ENCODE measurements at places on chromosomes 13 and 19.

GRCh38 chr13:91146601-91147000, 200.9 kb upstream of the MIR17HG start:
- no peak for DNase-seq

DNA sequence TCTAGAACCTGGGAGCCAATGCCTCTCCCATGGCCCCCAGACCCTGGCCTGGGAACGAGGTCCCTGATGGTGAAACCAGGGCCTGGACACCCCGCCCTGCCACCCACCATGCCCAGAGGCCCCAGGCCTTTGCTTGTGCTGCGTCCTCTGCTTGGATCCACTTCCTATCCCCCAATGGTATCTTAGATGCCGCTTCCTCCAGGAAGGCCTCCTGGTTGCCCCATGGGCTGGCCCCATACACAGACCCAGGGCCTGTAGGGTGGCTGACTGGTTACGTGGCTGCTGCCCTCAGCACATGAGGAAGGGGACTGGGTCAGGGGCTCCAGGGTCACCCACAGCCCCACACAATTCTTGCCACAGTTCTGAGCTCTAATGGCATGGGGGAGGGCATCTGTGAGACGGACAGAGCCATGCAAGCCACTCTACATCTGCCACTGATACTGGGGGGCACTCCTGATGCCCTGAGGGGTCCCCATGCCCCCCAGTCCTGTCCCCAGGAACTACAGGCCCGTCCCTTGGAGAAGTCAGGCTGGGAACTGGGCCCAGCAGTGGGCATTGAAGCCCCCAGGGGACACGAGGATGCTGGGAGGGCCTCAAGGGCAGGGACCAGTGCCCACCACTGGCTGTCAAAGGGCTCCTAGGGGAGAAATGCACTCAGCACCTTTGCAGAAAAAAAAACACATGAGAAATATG, 5.0 kb downstream of the RPL36 start:
- no peak for DNase-seq

- peak; percentile 56 for DNase-seq
These were observed 209.2 kb downstream of the TSHZ3 start for GRCh38 chr19:31139871-31140505.

DNA sequence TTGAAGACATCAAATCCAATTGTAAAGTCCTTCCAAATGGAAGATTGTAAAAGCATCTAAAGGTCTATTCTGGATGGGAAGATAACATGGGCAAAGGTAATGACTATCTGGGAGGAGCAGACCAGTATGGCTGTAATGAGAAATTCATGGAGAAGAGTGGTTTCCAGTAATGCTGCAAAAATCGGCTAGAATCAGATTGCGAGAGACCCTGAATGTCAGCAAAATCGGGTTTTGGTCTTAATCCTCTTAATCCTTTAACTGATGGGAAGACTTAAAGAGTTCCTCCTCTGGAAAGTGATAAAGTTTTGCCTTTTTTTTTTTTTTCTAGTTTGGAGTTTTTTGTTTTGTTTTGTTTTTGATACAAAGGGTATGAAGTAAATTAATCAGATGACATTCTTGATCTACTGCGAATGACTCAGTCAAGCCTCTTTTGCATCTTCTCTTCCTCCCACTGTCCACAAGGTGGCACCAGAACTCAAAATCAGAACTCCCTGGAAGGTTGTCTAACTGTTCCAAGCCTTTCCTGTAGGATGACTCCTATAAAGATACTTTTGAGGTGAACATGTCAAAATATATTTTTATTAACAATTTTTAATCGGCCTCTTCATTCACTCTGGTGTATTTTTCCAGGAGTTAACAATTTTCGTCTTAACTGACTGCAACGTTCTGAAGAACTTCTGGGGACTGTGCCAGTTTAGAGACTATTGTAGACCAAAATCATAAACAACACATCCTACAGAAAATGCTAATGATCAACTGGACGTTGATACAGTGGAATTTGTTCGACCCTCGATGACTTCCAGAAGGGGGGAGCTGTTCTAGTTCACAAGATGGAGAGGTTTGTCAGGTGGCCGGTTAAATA, 213.3 kb upstream of the MIR17HG start:
- peak; percentile 8 for DNase-seq

DNA sequence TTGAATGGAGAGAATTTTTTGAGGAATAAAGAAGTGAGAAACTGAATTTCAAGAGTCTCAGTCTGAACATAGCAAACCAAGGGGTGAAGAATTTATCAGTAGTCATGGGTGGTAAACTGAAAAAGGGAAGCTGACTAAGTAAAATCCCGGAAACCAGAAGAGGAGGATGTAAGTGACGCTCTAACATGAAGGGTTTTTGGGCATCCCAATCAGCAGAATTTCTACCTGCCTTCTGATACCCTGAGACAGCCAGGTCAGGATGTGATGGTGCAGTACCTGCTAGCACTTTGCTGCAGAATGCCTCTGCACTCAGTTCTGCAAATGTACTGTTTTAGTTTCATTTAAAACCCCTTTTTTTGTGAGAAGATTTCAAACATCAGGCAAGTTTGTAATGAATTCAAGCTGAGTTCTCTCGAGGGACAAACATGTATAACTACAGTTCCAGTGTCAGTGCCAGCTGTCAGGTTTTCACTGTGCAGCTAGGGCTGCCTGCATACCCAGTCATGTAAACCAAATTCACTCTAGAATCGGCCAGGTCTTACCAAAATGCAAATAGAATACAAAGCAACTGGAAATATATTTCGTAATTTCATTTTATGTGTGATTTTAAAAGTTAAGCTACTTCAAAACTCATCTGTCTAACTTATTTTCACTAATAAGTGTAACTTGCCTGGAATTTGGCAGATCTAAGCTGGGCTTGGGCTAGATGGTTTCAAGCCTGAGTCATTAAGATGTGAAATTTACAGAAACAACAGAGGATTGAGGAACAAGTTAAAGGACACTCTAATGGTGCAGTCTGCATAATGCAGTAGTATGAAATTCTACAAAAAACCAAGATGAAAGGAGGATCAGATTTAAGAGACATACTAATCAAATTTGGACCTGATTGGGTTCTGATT, 13.8 kb downstream of the METTL21C start:
- DNase-seq: no peak

DNA sequence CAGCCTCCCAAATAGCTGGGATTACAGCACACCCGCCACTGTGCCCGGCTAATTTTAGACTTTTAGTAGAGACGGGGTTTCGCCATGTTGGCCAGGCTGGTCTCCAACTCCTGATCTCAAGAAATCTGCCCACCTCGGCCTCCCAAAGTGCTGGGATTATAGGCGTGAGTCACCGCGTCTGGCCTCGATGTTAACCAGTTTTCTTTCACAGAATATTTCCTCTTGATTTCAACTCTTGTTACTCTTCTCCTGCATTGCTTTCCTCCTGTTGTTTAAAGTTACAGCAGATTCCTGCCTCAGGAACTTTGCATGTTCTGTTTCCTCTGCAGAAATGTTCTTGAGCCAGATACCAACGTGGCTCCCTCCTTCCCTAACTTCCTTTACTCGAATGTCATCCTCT, 3.7 kb upstream of the PEX11G start:
- peak; percentile 45 for DNase-seq

DNA sequence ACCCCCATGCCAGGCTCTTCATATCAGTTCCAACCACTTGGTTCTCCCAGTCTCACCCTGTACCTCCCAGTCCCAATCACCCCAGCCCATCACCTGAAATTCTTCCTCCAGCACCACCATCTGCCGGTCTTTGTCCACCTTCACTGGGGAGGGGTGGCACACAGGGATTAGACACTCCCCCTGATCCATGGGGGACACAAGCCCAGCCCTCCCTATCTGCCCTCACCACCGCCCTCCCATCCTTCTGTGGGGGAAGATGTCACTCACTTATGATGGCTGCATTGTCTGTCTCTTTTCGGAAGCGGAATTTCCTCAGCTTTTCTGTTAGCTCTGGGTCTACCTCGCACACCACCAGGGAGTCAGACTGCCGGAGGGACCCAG, 685 bp downstream of the GMFG start:
- DNase-seq: no peak

GRCh38 chr19:35142606-35143230, 337 bp upstream of the FXYD7 start:
- no peak for DNase-seq

GRCh38 chr13:101018720-101019119, 344.1 kb upstream of the TMTC4 start:
- no peak for DNase-seq

GRCh38 chr19:10379880-10380312, 476 bp downstream of the TYK2 start:
- DNase-seq: no peak

- no peak for DNase-seq
These were observed 26.5 kb downstream of the ATP4B start for GRCh38 chr13:113631341-113632095.

DNA sequence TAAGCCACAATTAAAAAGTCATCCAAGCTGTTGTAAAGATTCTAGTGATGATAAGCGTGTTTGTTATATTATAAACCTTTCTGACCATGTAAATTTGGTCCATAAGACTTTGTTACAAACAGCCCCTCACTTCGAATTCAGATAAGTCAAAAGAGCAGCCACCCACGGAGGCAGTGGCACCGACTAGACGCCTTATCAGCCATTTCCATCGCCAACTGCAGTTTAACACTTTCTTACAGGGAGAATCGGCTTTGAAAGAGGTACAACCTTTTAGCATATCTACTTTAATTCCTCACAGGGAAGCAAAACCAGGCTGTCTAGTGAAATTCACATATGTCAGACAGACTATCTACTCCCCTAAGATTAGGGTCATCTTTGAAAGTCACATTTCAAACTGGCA, 47.5 kb downstream of the SOX21 start:
- no peak for DNase-seq

DNA sequence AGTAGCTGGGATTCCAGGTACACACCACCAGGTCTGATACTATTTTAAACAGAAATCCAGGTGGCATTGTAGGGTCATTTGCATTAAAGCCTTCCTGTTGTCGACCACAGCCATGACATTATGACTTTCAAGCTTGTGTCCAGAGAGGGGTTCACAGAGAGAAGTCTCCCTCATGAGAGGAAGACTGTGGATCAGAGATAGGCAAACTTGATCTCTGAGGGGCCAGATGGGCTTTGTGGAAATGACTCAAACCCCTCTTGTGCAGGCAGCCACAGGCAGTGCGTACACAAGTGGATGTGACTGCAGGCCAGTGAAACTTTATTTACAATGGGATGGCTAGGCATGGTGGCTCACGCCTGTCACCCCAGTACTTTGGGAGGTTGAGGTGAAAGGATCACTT, 27.8 kb upstream of the F2RL3 start:
- DNase-seq: no peak

GRCh38 chr13:21219036-21219381, 42.6 kb downstream of the MRPL57 start:
- no peak for DNase-seq

DNA sequence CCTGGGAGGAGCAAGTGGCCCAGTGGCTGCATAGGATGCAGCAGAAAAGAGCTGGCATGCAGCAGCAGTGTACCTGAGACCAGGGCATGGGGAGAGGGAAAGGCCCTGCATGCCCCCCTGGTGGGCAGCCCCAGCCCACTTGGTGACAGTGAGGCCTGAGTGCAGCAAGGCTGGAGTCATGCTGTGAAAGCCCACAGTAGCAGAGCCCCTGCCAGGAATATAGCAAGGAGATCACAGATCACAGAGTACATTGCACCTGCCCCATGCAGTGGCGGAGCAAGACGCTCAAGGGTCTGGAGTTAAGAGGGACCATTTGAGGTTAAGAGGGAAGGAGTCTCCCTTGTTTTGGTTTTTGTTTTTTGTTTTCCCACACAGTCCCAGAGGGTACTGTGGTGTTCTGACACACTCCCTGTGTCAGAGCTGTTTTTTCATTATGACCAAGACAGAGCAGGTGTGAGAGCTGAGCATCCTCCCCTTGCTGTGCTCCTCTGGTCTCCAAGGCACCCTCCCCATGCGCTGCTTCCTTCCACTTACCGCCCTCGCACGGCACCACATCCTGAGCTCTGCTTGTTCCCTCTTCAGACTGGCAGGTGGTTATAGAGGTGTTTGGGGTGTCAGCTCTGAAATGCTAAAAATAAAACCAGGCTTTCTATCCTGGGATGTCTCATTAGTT, 85.0 kb upstream of the UBL3 start:
- no peak for DNase-seq

DNA sequence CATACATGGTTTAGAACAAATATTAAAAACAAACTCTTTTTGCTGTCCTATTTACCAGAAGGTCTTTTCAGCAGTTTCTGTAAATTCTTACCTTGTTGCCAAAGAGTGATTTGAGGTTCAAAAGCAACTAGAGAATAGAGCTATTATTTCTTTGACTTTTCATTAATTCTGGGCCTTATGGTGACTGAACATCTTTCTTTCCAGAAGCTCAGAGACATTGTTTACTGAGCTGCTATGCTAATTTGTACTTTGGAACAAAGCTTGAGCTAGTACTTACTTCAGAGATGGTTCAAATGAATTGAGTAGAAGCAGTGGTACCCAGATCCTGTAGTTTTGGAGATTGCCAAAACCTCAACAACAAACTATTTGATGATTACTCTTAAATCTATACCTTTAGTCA, 331.2 kb downstream of the SPRY2 start:
- no peak for DNase-seq

DNA sequence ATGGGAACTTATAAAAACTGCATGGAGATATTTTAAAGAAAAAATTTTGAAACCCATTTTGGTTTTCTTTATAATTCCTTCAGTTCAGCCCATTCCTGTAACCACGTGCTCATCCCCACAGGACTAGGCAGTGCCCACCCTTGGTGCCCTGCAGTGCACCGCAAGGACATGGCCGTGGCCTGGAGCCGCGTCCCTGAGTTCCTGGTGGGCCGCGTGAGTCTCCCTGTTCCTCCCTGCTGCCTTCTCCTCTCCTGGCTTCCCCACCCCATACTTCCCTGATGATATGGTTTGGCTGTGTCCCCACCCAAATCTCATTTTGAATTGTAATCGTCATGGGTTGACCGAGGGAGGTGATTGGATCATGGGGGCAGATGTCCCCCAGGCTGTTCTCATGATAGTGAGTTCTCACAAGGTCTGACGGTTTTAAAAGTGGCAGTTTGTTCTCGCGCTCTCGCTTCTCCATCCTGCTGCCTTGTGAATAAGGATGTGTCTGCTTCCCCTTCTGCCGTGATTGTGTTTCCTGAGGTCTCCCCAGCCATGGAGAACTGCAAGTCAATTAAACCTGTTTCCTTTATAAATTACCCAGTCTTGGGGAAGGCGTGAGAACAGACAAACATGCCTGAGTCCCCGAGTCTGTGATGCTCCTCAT, 31.6 kb upstream of the TFDP1 start:
- DNase-seq: no peak

GRCh38 chr19:8335343-8336071, 7.6 kb downstream of the KANK3 start:
- no peak for DNase-seq

DNA sequence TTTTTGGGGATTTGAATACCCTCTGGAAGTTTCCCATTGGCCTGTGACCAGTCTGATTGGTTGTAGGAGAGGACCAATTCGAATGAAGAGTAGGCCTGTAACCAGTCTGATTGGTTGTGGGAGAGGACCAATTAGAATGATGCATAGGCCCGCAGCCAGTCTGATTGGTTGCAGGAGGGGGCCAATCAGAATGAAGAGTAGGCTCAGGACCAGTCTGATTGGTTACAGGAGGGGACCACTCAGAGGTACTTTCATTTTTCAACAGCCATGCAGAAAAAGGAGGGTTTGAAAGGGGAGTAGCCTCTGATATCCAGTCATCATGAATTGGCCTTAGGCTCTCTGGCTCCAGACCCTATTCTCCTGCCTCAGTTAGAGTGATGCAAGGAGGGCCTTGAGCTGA, 30.4 kb upstream of the SLC1A5 start:
- no peak for DNase-seq

GRCh38 chr13:102399791-102400674, 1.8 kb downstream of the FGF14 start:
- DNase-seq: no peak
